ENCODE measurements at places on chromosomes 2 and 18.

GRCh38 chr2:113965644-113966043 is 75.8 kb downstream of the ACTR3 start:
- no peak for DNase-seq

- DNase-seq, result no peak
Measured at GRCh38 chr2:85413592-85414420, 3.6 kb upstream of the CAPG start.

GRCh38 chr2:217360781-217361482 is 501.1 kb upstream of the TNP1 start:
- DNase-seq, result no peak

DNA sequence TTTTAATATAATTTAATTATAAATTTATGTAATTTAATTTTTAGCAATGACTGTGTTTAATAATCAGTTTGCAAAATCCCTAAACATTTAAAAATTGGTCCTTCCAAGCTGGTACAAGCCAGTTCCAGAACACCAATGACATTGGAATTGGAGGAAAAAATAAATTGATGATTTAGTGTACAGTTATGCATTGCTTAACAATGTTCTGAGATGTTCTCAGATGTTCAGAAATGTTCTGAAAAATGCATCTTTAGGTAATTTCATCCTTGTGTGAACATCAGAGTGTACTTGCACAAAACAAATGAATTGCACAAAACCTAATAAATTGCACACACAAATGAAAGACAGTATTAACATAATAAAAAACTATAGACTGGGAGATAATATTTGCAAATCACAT is 95.2 kb downstream of the TRIB2 start:
- no peak for DNase-seq

DNA sequence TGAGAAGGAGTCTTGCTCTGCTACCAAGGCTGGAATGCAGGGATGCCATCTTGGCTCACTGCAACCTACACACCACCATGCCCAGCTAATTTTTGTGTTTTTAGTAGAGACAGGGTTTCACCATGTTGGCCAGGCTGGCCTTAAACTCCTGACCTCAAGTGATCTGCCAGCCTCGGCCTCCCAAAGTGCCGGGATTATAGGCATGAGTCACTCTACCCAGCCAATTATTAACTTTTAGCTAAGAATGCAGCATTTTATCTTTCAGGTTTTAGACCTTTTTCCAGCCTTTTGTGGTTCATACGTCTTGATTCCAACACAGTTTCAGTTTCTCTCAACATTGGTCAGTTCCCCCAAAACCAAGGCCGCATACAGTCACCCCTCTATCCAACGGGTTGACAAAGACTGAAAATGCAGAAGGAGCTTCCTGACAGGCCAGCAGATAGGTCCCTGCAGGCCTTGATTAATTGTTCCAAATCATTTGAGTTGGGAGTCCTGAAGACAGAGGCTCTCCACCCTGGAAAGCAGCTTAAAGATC is 262.2 kb upstream of the KLHL29 start:
- DNase-seq, result no peak

- DNase-seq, result no peak
Measured at GRCh38 chr2:236211296-236211695, 43.1 kb upstream of the GBX2 start.

DNA sequence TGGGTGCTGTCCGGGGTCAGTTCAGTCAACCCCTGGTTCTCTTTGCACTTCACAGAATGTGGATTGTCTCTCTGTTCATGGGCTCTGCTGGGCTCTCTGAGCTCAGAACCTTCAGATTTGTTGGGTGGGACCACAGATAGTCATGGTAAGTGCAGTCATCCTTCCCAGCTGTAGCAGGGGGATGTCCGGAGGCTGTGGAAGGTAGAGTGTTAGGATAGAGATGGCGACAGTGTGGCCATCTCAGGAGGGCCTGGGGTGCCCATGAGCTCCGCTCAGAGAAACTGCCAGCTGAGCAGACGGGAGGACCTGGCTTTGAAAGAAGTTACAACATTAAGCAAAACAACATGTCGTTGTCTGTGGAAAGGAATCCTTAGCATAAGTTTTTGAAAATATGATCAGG is 149.8 kb downstream of the FAM210A start:
- DNase-seq, result no peak

DNA sequence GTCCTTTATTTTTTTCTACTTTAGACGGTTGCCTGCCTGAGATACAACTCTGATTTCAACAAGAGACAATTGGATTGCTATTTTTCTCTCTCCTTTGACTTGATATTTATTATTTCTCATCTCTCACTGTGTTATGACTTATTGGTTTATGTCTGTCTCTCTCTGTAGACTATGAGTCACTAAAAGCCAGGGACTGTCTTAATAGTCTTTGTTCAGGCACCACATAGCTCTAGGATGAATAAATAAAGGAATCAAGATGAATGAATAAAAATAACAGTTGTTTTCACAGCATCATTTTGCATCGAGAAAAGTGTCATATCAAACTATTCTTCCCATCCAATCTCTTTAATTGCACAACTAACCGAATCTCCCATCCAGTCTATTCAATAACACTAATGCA is 31.4 kb upstream of the CD28 start:
- DNase-seq, result no peak

GRCh38 chr2:16487686-16488085 is 177.9 kb downstream of the CYRIA start:
- DNase-seq, result no peak

DNA sequence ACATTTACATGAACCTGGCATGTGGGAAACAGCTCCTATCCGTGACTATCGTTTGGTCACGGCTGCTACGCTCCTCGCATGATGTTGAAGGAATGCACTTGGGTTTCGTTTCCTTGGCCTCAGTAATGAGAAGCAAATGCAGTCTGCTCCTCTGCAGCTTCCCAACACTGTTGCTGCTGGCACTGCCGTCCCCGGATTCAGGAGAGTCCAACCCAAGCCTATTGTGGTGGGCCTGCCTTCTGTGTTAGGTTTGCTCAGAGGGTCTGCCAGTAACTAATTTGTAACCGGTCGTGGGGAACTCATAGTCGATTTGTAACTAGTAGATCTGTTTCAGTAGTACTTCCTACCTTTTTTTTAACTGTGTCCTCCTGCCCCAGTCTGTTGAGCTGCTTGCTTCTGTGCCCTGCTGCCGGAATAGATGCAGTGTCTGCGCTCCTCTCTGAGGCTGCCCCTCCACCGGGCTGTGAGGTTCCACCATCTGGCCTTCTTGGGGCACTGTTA is 58.4 kb downstream of the WDSUB1 start:
- DNase-seq, result no peak

DNA sequence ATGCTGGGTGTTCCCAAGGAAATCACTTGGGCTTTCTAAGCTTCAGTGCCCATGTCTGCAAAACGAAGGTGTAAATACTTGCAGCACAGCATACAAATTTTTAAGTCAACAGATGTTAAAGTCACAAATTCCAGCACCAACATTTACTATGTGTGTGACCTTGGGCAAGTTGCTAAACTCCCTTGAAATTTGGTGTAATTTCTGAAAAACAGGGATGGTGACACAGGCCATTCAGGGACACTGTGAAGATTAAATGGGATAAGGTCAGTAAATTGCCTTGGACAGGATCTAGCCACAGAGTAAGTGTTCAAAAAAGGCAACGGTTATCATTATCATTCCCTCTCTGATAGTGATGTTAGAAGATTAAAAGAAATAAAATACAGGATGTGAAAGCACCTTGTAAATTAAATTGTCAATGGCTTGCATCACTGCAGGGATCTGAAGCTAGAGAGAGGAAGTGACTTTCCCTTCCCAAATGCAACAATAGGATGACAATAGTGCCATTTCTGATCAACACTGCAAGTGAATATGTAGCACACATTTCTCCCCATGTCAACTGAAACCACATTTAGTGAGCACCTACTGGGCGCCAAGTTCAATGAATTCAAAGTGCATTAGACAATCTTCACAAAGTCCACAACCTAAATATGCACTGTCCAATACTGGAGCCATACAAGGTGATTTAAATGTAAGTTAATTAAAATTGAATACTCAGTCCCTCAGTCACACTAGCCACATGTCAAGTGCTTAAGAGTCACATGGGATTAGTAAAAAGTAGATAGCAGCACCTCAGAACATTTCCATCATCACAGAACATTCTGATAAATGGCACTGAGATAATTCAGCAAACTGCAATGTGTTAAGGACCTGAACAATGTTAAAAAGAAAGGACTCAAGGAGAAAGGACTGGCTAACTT is 81.2 kb downstream of the STK39 start:
- DNase-seq, result no peak

GRCh38 chr2:161312996-161313395 is 4.8 kb downstream of the PSMD14 start:
- DNase-seq, result no peak

GRCh38 chr18:2411381-2411960 is 159.8 kb downstream of the METTL4 start:
- DNase-seq, result no peak

DNA sequence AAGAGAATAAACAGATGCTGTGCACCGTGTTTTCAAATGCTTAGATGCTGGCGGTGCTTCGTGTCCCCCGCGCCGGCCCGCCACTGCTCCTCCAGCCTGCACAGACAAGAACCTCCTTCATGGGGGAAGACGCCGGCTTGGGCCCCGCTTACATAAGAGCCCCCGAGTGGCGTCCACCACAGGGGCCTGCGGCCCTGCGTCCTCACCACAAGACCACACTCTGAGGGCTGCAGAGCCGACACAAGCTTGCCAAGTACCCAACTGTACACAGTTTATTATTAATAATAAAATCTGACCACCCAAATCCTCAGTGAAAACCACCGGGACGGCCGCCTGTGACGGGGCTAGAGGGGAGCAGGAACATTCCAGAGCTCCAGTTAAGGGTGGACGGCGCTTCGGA is 232.2 kb downstream of the HDAC4 start:
- no peak for DNase-seq

GRCh38 chr2:73717251-73717606 is 19.9 kb downstream of the TPRKB start:
- DNase-seq, result no peak

- DNase-seq, result no peak
Measured at GRCh38 chr2:67394734-67395133, 2.4 kb upstream of the ETAA1 start.

DNA sequence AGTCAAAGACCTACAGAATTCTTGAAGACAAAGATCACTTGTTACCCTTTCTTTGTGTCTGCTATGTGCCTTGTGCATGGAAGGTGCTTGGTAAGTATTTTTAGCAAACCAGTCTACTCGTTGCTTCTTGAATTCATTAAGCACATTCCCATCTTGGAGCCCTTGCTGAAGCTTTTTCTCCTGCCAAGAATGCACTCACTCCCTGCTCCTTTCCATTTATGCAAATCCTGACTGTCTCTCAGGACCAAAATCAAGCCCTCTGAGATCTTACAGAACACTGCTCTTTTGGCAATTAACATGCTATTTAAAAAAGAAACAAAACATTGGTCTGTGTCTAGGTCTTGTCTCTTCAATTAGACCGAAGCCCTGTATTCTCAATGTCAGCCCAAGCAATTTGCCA is 75.8 kb downstream of the CLHC1 start:
- no peak for DNase-seq

DNA sequence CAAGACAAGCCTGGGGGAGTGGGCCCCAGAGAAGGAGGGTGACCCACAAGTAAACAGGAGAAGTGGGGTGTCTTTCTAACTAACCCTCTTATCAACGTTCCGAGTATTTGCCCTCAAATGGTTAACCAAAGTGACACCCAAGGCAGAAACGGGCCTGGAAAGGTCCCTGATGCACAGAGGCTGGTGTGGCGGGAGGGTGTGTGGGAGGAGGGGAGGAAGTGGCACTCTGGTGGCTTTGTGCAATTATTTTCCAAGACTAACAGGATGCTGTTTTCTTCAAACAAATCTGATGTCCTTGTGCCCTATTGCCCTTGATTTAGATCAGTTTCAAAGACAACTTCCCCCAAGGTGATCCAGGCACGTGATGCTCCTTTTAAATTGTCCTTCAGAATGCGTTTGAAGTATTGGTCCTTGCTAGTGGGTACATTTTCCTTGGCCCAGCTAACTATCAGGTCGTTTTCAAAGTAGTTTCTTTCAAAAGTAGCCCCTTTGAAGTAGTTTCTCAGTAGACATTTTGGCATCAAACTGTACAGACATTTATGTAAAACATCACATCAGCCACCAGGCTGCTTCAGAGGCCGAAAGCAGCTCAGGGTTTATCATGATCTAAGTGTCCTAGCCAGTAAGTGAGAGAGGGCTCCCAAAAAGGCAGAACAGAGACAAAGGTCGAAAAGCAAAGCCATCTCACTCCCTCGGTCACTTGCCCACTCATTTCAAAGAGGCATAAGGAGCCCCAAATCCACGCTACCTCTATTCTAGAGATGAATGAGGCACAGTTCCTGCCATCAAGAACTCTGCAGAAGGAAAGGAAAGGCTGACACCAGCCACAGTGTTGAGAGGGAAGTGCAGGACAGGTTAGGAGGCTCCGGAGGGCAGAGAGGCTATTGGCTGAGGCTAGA is 371.1 kb upstream of the ID2 start:
- no peak for DNase-seq

DNA sequence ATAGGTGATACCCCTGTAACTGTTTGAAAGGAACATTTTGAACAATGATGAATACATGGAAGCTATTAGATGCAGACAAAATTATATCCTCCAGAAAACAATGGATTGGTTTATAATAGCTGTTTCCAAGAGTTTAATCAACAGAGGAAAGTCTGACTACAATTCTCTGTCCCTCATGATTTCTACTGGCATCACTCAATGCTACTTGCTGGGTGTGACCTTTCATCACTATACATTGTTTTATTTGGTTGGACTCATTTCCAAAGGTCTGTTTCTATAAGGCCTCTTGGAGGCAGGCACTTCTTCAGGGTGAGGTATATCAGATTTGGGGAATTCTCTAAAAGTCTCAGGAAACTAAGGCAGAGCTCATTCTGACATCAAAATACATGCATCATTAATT is 636.1 kb upstream of the SLC8A1 start:
- DNase-seq, result no peak

DNA sequence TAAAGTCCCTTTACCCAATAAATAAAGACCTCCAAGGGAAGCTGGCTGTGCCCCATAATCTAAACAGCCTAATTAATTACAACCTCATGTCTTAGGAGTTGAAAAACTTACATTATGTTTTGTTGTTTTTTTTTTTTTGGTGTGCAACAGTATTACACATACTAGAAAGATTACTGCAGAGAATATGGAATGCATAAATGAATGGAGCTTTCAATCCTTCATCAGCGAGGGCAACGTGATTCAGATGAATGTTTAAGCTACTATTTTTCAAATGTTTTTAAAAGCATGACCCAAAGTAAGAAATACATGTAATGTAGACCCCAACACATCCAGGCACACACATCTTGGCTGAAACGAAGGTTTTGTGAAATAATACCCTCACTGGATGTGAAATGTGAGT is 167.1 kb upstream of the FN1 start:
- no peak for DNase-seq

- DNase-seq, result no peak
Measured at GRCh38 chr2:208228476-208228875, 26.4 kb downstream of the IDH1 start.

DNA sequence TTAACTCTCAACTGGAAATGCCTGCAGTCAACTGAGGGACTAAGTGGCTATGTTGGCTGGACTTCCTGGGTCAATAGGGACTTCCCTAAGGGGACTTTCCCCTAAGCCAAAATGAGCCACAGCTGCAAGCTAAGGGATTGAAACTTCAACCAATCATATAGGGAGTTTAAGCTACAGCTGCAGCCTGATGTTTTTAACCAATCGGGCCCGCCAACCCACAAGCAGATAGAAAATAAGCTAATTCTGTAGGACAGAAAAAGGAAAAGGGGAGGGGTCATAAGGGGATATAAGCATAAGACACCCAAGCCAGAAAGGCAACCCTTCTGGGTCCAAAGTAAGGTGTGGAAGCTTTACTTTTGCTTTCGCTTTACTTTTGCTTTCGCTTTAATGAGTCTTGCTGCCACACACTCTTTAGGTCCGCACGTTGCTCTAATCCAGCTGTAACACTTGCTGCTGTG is 927.5 kb downstream of the ERBB4 start:
- DNase-seq, result no peak

- DNase-seq, result no peak
Measured at GRCh38 chr18:3246635-3247239, 864 bp upstream of the MYL12A start.

Data from esophagus squamous epithelium (tissue), 5 donors.